IPS DF 6.9 (cell line): ENCODE measurements at places on chromosomes 16 and 17.

DNA sequence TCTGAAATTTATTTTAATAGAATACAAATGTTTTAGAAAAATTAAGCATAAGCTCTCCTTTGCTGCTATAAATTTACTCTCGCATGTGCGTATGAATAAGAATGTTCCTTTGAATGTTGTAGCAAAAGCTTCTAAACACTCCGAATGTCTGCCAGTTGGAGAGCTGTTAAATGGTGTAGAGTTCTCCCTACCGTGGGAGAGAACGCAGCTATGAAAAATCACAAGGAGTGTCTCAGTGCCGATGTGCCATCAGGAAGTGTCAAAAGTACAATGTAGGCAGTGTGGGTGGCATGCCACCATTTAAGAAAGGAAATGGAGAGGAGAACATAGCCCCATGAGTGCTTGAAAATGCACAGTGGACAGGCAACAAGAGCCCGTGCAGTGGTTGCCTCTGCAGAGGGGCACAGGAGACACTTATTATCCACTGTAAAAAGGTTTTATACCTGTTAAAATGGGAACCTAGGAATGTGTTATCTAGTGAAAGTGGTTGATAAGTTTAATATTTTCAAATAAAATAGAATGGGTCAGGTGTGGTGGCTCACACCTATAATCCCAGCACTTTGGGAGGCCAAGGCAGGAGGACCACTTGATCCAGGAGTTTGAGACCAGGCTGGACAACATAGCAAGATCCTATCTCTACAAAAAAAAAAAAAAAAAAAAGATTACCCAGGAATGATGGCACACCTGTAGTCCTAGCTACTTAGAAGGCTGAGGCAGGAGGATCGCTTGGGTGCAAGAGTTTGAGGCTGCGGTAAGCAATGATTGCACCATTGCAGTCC is 144.0 kb downstream of the SOCS1 start:
- DNase-seq: no peak

DNA sequence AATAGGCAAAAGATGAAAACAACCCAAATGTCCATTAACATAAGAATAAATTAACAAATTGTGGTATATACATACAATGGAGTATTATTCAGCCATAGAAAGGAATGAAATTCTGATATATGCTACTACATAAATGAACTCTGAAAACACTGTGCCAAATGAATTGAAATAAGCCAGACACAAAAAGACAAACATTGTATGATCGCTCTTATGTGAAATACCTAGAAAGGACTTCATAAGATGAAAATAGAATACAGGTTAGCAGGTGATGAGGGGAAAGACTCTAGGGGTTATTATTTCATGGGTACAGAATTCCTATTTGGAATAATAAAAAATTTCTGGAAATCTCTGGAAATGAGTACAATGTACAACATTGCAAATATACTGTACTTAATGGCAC is 80.2 kb downstream of the BRIP1 start:
- no peak for DNase-seq

GRCh38 chr16:17228048-17228707 is 242.6 kb downstream of the XYLT1 start:
- no peak for DNase-seq

- DNase-seq: no peak
These were observed 60.8 kb upstream of the FOXF1 start for GRCh38 chr16:86449446-86450095.

- no peak for DNase-seq
These were observed 22.9 kb downstream of the CDK12 start for GRCh38 chr17:39484178-39484577.

DNA sequence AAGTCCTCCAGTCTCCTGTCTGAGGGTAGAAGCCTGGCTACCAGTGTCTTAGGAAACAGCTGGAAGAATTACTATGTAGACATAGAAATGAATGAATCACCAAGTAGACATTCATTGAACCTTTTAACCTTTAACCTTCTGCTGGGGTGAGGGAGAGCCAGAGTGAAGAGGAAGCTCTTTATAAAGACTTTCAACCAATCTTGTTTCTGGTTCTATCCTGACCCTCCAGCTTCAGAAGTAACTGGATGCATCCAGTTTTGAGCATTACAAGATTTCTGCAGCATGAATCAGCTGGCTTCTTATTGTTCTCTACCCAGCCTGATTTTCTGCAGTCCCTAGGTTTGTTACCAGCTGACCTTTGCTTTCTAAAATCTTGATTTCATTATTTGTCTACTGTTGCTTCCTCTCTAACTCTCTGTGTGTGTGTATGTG is 8.5 kb downstream of the TEKT1 start:
- no peak for DNase-seq

- DNase-seq: no peak
These were observed 209.7 kb downstream of the COPRS start for GRCh38 chr17:31649302-31649701.

DNA sequence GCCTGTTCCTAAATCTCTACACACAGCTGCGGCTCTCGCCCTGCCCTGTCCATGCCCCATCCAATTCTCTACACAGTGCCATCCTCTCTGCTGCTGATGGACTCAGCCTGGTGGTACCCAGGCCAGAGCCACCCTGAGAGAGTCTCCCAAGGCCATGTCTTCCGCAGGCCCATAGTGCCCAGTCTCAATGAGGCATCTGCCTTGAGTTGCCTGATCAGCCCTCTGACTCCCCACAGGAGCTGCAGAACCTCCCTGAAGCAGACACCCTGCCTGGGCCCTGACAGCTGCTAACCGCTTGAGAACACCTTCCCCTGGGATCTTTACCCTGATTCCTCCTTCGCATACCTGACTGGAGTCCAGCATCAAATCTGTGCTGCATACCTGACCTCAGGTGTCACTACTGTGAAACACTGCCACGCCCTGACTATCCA is 13.3 kb downstream of the TSPOAP1 start:
- DNase-seq: no peak

DNA sequence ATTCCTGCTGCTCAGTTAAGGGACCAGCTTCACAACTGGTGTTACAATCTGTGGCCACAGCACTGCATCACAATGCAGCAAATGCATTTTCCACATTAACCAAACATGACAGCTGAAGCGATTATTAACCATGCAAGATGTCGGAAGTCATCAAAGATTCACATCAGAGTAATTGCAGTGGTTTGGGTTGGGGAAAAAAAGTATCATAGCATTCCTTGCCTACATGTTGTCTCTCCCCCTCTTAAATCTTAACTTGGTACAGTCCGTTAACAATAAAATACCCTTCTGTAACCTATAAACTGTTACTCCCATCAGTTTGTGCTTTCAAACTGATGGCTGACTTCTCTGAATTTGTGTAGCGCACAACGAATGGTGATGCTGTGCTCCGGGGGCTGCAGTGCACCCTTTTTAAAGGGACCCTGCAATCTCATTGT is 51.6 kb downstream of the NUP93 start:
- no peak for DNase-seq

DNA sequence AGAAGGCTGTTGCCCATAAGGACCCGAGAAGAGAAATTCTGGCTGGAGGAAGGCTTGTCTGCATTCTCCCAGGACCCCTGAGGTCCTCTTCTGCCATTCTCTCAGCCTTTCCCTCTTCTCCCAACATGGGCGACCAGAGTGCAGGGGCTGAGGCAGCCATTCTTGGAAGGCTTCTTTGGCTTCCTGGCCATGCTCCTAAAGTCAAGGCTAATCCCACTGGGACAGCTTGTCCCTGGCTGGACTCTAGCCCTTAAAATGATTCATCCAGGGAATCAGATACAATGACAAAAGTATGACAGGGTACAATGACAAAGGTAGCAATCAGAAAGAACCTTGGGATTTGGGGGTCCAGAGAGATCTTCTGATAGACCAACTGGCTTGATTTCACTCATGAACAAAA is 26.8 kb downstream of the SRL start:
- no peak for DNase-seq

DNA sequence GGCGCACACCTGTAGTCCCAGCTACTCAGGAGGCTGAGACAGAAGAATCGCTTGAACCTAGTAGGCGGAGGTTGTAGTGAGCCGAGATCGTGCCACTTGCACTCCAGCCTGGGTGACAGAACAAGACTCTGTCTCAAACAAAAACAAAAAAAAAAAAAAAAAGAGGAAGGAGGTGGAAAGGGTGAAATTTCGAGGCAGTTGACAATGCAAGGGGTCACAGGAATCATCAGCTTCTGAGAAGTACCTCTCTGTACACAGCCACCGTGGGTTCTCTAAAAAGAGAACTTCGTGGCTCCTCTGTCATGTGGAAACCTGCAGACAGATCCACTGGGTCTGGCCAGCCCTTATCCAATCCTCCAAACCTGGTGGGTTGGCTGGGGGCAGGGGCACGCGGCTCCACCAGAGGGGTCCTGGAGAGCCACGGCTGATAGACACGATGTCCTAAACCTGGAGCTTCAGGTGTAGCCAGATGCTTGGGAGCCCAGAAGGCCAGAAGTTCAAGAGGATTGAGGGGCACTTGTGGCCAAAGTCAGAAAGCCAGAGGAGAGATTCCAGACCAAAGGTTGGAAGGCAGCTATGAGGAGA is 540 bp upstream of the CD300LF start:
- DNase-seq: no peak
